Kidney capillary endothelial cell (primary cell): ENCODE measurements at places on chromosomes 6 and 20.

- no peak for DNase-seq
Measured at GRCh38 chr6:20340068-20340848, 61.4 kb upstream of the E2F3 start.

DNA sequence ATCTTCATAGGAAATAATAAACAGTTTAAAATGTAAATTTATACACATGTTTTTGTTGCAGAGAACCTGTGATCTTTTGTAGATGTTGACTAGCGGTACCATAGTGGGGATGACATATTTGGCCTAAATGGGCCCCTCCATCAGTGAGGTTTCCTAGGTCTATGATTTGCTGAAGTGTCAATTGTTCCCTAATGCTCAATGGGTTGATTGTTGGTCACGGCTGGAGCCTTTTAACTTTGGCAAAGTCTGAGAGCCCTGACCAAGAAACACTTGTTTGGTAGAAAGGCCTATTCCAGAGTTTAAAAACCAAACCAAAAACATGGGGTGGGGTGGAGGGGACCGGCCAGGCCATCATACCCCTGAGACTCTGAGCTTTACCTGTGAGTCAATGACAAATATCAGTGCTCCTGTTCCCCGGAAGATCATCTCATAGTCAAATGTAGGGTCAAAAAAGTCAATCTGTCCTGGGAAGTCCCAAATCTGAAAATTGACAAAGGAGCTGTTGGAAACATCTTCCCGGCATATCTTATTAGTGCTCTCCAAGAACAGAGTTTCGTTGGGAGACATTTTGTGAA, 25.1 kb downstream of the RRAGD start:
- DNase-seq: no peak

DNA sequence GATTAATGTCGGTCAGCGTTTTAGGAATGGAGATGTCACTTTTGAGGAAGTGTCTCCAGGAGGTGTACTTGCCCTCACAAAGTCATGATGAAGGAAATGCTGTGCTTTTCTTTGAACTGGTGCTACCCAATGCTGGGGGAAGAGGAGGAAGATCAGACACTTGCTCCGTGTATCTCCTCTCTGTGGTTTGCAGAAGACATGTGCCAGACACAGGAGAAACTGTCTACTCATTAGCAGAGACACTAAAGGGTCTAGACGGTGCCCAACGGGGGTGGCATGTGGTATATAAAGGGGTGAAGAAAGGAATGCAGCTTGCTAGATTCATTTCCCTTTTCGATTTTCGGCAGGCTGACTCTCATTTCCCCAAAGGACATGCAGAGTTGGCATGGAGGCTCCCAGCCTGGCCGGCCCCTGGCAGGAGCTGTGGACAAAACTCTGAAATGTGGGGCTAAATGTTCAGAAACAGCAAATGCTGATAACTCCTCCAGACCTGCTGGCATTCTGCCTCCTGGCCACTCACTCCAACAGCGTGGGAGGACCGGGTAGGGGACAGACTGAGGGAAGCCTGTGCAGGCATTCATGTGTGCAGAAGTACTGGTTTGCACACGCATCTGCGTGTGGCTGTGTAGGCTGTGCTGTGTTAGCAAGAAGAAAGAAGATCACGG, 59.6 kb upstream of the QKI start:
- DNase-seq: peak; percentile 56

DNA sequence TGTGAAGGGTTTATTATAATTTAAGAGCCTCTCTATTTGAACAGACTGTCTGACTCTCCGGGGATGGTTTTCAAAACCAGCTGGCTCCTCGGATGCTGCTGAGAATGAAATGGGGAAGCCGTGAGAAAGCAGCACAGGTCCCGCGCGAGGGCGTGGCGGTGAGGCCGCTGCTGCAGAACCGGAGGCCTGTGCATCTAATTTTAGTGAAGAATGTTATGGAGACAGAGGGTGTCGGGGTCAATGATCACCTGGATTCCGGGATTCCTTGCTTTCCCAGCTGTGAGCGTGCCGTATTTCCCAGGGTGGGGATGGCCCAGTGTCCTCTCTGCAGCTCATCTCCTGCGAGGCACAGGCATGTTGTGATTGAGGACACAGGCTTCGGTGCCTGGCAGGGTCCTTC, 348.0 kb downstream of the CDH4 start:
- no peak for DNase-seq

DNA sequence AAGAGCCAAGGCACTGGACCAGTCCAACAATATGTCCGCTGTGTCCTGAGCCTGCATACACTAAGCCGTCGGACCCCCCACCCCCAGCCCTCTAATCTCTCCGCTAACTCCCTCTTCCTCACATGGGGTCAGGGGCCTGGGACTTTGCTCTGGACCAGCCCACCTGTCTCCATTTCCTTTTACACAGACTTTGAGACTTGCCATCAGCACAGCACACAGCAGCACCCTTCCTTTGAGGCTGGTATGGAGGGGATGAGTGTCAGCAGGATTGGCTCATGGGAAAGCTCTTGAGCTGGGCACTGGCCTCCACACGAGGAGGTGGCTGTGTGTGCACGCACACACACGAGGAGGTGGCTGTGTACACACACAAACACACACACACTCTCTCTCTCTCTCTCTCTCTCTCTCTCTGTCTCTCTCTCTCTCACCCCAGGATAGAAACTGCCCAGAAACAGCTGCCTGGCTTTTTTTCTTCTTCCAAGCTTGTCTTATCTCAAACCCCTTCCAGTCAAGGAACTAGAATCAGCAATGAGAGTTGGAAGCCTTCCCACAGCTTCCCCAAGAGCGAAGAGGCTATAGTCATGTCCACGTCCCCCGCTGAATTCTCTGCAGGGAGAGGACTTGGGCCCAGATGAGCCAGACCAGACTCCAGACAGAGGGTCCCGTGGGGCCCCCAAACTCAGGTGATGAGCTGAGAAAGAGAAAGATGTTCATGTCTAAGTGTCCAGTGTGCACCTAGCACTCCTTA, 18.6 kb downstream of the SLC9A8 start:
- DNase-seq: no peak

- no peak for DNase-seq
Measured at GRCh38 chr6:56420296-56420695, 172.9 kb upstream of the COL21A1 start.

GRCh38 chr20:13990465-13990864, at the start of gene SEL1L2:
SEL1L2 (minus strand) TSS chr20:13990614; CDS start chr20:13990534, 80 bp downstream.
- DNase-seq: no peak

DNA sequence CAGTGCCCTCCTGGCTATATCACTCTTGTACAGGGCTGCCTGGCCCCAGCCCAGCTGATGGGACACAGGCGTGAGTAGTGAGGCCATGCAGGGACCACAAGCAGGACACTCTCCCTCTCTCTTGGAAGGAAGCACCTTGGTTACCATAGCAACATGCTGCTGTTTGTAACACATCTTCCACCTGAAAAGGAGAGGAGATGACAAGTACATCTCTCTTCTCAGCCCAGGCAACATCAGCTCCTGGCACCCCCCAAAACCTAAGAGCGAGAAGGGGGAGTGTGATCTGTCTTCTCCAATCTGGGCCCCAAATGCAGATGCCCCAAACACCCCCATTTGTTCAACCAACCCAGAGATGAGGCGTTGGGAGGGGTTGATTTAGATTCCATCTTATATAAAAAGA, 49.9 kb downstream of the KCNB1 start:
- DNase-seq: no peak

- DNase-seq: no peak
Measured at GRCh38 chr20:37984018-37984785, 49.1 kb downstream of the TTI1 start.

DNA sequence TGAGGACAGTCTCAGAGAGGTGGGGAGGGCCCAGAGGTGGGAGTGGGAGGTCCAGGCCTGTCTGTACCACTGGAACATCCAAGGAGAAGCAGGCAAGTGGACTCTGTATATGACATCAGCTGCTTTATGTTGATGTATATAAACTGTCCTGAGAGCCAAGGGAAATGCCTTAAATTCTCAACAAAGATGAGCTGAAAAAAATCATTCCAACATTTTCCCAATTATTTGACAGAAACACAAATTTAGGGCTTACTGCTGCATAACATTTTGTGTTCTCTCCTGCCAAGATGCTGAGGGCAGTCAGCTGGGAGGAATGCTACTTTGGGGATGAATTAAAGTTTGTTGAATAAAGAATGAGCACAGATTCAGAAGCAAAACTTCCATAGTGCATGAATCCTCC, 52.8 kb downstream of the FOXC1 start:
- DNase-seq: no peak
